ENCODE measurements at places on chromosomes 4 and X.

DNA sequence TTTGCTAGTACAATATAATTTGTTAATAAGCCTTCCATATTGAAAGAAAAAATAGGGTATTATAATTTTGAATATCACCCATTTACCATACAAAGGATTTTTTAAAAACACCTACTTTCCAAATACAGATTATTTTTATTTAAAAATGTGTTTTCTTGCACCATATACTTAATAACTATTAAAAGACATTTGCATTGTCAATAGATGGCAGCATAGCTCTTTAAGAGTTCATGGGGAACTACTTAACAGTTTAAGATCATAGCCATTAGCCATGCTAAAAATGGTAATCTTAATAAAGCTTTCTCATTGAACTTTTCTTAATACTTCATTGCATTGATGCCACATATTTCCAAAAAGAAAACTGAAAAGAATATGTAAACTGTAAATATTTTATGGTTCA, 1995.9 kb downstream of the C4orf33 start:
- no peak for DNase-seq

DNA sequence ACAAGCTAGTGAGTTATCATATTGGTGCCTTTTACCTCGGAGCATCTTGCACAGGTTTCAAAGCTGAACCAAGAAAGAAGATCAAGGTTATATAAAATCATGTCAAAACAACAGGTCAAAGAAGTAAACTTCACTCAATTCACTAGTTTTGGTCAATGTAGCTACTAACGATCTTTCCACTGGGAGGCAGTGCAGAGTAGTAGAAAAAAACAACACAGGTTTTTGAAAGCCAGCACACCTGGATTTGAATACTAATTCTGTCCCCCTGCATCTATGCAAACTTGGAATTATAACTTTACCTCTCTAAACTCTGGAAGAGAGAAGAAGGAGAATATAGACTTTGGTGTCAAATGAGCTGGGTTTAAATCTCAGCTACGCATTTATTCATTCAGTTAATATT, 266.1 kb downstream of the GRIA3 start:
- DNase-seq = no peak

DNA sequence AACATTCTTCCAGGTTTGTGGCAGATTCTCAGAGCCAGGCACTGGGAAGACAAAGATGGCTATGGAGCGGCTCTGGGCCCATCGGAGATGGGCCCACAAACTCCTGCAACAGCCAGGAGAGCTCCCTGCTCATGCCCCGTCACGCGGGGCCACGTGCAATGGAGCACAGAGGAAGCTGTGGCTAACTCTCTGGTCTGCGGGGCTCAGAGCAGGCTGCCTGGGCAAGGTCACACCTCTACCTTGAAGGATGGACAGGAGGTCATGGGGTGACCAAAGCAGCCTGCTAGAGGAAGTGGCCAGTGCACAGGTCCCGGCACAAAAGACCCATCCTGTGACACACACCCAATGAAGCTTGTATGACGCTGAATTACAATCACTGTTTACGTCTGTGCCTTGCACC, 45.2 kb downstream of the C4orf50 start:
- DNase-seq = no peak

GRCh38 chrX:154511761-154512160, 4.3 kb downstream of the FAM3A start:
- no peak for DNase-seq

- no peak for DNase-seq
Observed at GRCh38 chrX:101206471-101206870, 13.1 kb upstream of the DRP2 start.

GRCh38 chrX:44280116-44280515, 63.4 kb downstream of the EFHC2 start:
- no peak for DNase-seq

DNA sequence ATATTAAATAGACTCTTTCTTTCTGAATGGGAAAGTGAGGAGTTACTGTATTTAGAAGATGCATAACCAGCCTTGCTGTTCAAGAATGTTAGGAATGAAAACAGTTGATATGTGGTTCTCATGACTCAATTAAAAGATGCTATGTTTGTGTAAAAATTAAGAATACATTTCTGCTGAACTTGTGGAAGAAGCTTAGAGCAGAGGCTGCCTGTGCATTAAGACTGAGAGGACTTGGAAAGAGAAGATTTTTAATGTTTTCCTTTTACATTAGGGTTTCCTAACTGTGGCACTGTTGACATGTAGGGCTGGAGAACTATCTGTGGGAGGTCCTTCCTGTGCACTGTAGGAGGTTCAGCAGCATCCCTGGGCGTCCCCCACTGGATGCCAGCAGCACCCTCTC, 137.7 kb downstream of the GPR143 start:
- no peak for DNase-seq

DNA sequence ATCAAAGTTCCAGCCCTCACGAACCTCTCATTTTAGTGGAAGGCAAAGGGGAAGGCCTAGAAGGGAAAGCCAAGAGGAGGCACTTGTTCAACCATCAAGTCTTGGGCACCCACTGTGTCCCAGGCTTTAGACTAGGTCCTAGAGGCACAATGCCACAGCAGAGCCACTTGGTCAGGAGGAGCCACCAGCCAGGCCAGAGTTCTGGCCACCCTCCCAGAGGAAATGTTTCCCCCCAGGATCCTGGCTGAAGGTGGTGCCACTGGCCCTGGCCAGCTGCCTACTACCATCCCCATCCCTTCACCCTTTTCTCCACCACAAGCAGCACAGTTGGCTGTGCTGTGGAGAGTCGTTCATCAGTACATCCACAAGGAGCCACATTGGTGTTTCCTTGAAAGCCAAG, 34.3 kb upstream of the XPNPEP2 start:
- no peak for DNase-seq

DNA sequence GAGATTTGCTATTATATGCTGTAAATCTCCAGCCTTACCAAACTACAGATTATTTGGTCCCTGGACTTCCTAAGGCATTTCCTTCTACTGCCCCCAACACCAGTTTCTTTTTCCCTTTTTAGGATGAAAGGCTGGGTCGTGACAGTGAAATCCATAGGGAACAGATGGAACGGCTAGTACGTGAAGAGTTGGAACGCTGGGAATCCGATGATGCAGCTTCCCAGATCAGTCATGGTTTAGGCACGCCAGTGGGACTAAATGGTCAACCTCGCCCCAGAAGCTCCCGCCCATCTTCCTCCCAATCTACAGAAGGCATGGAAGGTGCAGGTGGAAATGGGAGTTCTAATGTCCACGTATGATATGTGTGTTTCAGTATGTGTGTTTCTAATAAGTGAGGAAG, 67.9 kb downstream of the PKD2 start:
- DNase-seq = no peak

GRCh38 chr4:140499391-140499790, 1.3 kb upstream of the MGAT4D start:
- no peak for DNase-seq

- DNase-seq = no peak
Observed at GRCh38 chrX:154379569-154379951, 465 bp downstream of the EMD start.

GRCh38 chr4:116877069-116877468, 208.3 kb downstream of the TRAM1L1 start:
- DNase-seq = no peak

GRCh38 chrX:133606990-133607389, 191.7 kb upstream of the GPC4 start:
- DNase-seq = no peak

DNA sequence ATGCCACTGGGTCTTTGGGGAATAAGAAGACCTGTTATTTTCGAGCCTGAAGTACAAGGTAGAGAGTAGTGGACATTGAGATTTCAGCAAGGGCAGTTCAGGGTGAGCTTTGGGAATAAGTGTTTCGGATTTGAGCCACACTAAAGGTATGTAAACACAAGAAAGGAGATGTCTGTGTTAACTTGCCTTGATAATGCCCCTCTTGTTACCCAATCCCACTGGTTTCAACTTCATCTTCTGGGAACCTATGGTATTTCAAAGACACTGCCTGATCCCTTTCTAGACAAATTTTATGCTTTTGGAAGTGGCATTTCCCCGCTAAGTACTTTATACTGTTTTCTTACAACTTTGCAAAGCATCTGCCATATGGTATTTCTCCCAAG, 79.4 kb downstream of the SLC9A6 start:
- DNase-seq = no peak

DNA sequence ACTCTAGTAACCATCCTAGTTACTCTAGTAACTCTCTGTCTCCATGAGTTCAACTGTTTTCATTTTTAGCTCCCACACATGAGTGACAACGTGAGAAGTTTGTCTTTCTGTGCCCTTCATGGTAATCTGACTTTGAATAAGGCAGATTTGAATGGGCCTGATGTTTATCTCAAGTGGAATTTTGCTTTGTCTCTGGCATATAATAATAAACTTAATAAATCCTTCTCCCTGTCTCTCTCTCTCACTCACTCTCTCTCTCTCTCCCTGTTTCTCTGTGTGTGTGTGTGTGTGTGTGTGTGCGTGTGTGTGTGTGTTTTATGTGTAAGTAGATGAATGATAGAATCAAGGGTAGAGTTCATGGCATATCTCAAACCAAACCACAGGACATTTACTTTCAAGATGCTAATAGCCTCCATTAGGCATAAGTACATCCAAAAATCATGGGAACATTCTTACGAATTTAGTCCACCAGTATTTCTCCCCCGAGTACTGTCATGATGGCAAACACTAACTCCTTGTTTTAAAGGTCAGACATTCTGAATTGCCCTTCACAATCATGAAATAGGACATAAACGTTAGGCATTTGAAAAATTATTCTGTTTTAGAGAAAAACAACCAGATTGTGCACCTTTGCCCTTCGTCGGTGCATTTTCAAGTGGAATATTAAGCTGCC, 193.1 kb downstream of the SPATA18 start:
- DNase-seq = no peak

DNA sequence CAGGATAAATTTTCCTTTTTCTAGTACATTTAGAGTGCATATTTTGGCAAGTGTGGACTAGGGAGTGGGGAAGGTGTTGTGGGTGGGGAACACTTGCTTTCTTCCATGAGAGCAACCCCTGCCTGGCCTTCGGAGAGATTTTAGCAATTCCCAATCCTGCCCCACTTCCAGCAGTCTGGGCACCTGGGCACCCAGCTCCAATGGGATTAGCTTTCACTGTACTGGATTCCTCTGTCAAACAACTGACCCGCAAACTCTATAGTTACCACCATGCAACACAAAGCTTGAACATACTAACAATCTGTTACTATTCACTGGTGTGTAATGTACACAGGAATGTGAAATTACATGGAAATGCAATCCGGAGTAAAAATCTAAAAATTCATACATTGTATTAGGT, 50.3 kb downstream of the SH3RF1 start:
- no peak for DNase-seq

DNA sequence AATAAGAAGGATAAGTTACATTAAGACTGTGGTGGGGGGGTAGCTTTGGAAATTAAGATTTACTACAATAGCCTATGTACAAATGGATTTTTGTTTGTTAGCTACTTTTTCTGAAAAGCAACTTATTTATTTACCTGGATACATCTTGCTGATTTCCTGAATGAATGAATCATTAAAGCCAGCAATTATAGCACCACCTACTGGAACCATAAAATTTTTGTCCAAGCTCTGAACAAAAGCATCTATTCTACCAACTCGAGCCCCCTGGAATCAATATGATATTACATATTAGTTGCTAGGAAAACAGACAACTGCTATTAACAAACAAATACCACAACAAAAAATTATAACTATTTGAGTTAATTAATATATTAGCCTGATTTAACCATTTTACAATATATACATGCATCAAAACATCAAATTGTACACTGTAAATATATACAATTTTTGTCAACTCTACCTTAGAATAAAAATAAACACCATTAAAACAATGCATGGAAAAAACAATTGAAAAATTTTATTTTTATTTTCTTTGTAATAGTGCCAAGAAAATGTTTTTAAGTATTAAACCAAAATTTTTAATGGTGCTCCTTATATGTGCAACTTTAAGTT, 15.3 kb downstream of the SEPSECS start:
- no peak for DNase-seq

DNA sequence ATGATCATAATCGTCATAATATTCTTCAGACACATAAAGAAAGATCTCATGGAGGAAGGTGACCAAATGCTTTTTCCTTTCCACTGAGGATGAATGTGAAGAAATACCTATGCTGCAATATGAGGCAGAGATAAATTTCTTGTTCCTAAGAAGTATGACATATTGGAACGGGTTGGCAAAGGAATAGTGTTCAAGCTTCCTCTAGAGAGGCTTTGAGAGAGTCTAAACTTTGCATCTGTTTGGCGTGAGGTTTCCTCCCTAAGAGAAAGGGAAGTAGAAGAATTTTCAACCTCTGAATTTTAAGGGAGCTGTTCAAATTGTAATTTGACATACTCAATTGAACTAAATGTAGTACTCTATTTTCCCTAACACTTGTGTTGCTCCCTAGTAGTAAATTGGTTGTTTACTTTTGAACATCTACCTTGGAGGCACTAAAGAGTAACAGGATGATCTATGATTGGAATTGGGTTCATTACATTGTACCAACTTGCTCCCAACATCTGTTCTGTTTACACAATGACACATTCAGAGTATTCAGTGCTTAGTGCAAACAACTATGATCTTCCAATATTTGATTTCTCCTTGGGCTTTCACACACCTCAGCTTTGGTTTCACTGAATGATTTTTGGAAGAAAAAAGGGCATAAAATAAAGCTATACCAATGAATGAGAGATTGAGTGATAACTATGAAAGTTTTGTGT, 122.0 kb downstream of the CORIN start:
- no peak for DNase-seq

DNA sequence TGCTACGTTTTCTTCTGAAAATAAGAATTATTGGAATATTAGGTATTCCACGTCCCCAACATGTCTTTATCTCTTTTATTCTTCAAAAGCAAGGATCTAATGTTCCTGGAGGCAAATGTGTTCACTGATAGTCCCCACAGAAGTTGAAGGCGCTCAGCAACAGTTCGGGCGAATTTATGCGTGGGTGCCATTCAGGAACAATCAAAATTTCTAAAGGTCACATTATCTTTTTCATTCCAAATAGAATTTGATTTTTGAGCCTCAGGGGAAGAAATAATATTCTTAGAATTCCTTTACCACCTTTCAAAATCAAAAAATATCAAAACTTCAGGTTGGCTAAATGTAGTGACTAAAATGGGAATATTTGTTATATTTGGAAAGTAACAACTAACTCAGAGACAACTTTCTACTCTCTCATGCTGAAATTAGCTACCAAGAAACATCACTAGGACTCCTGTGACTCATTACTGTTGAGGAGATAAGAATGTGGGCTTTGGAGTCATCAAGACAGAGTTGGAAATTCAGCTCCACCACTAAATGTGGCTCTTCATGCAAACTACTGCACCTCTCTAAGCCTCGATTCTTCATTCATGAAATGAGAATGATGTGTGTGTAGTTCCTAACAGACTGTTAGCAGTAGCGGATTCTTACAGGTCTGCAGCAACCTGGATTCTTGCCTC, 72.3 kb upstream of the KIT start:
- DNase-seq = no peak

- no peak for DNase-seq
Observed at GRCh38 chr4:17197070-17197469, 298.6 kb upstream of the LDB2 start.

- no peak for DNase-seq
Observed at GRCh38 chr4:41332510-41333054, 75.9 kb downstream of the UCHL1 start.

GRCh38 chrX:119479845-119480244, 11.6 kb downstream of the SLC25A5 start:
- DNase-seq = no peak

All from stimulated activated CD8-positive, alpha-beta memory T cell treated with anti-CD3 and anti-CD28 coated beads, Interleukin-4, amount 100 ng/mL, for 1 hour (primary cell).